Activated CD4-positive, alpha-beta memory T cell treated with anti-CD3 and anti-CD28 coated beads for 36 hours (primary cell): ENCODE measurements at places on chromosomes 2 and 18. TPM values are rescaled to one million over a fixed set of nuclear protein-coding genes. Genes with fewer than 3 reads are reported as not detected.

Gene UPP2
- not detected for total RNA-seq

Gene DCDC2C
- total RNA-seq = not detected

Gene ACKR3
- total RNA-seq = 1.2 TPM

Gene CRYGD
- total RNA-seq = not detected

Gene RTP5
- 0.12 TPM for total RNA-seq

Gene C2orf72
- 0.34 TPM for total RNA-seq

Gene RGPD4
- not detected for total RNA-seq

Gene LRRC30
- not detected for total RNA-seq

Gene OTX1
- total RNA-seq = not detected

GRCh38 chr18:49563701-49564517 lies 2.1 kb downstream of the LIPG start:
- no peak for DNase-seq

DNA sequence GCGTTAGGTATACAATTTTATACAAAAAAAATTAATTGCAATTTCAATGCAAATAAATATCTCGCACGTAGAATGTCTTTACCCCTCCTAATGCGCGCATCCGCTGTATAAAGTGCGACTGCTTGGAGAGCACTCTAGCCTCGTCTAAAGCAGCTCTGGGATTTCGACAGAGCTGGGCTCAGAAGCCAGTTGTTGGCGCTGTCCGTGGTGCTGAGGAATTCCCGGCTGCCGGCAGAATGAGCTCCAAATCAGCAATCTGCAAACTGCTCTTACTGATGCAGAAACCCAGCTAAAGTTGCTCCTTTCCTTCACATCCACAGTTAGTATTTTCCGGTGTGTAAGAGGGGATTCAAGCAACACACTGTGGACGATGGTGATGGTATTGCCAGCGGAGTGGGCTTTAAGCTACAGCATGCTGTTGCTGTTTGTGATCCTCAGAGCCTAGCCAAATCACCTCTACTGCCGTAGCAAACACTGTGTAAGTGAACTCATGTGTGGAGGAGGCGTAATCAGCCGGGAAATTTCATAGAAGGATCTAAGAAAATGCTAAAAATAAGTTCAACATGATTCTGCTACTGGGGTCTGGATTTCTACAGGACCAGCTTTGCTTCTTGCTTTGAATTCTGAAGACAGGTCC lies at the start of gene VWC2L:
VWC2L (plus strand) TSS at position 137 of the 637 bp plus-strand sequence. CDS start 3,140 bp downstream, outside the sequence.
- peak; percentile 44 for DNase-seq

- no peak for DNase-seq
Measured at GRCh38 chr2:121884511-121884921, 129.1 kb downstream of the TSN start.

- DNase-seq = no peak
Measured at GRCh38 chr18:7748251-7749007, 181.3 kb downstream of the PTPRM start.

GRCh38 chr2:99862566-99862965 lies 279.8 kb downstream of the AFF3 start:
- no peak for DNase-seq

GRCh38 chr2:109348671-109349502 lies 219.9 kb downstream of the SH3RF3 start:
- peak; percentile 57 for DNase-seq

DNA sequence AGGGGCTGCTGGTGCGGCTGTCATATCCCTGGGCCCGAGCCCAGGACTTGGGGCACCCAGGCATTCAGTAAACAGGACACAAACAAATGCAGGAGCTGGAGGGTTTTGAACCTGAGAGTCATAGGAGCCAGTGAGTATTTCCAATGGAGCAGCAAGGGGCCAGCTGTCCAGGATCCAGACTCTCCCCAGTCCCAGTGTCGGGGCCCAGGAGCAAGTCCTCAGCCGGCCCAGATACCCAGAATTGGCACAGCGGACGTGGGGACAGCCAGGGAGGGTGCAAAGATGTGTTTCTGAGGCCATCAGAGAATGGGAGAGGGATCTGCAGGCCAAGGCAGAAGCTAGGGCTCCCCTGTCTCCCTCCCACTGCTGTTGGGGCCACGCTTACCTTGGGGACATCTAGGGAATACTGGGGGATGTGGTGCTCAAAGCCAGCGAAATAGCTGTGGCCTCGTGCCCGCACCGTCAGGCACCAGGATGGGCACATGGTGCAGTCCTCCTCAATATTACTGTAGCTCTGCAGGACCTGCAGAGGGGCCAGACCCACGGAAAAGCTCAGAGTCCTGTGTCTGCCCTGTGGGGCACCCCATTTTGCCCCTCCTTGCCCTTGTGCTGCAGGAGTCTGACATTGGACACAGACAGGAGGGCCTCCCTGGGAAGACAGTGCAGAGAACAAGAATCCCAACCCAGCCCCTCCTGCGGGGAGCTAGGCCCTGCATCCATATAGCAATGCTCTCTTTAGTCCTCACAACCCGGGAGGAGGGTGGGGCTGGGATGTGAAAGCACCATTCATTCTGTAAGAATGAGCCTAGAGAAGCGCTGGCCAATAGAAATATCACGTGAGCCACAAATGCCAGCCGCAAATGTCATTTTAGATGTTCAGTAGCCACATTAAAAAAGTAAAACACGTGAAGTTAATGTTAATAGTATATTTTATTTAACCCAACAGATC lies 15.4 kb downstream of the CFAP65 start:
- DNase-seq = no peak

DNA sequence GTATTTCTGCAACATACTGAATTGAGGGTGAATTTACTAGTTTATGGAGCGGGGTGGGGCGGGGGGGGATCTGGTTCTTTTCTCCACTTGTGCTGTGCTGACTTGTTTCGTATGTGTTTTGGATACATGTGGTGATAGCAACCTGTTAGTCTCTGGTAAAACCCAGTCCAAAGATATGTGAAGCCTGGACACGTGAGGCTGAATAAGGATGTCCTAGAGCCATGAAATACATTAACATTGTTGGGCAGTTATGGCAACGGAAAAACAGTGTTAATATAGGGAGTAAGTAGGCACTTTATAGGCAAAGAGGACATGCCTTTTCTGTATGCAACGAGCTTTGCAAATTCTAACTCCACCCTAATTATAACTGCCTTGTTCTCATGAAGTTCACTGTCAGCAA lies 42.1 kb upstream of the NEMP2 start:
- DNase-seq = no peak

DNA sequence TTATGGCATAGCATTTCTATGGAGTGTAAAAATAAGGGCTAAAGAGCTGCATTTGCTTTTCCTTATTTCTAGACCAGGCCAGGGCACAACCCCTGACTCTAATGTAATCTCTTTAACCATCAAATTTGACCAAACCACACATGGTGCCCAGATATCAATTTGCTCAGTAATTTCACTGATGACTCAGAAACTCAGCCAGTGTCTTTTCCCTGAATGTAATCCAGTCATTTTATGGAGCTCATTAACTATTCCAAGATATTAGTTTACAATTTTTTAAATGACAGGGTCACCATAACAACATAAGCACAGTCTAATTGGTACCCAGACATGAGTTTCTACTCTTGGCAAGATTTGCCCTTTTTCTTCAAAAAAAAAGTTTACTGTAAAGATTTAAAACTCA lies 270.8 kb upstream of the AGAP1 start:
- DNase-seq = no peak

DNA sequence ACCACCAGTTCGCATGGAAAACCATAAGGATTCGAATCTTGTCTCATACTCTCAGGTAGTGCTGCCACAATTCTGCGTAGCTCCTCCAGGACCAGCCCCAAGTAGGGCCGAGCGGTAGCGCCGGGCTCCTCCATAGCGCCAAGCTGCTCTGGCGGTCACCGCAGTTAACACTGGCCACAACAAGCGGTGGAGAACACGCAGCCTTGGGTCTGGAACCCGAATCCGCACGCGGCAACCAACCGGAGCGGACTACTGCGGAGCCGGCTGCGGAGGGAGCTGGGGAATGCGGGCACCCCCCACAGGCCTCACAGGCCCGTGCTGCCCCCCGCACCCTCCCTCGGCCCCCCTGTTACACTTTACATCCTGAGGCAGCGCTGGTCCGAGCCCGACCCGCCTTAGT lies 531.5 kb downstream of the STK39 start:
- DNase-seq = no peak

- peak; percentile 8 for DNase-seq
Measured at GRCh38 chr2:241009191-241009590, 10.8 kb downstream of the SNED1 start.

GRCh38 chr18:3998698-3999333 lies 456.3 kb downstream of the DLGAP1 start:
- no peak for DNase-seq

GRCh38 chr18:53772293-53772692 lies 452.2 kb downstream of the MBD2 start:
- no peak for DNase-seq

GRCh38 chr2:235752846-235753245 lies 259.0 kb downstream of the AGAP1 start:
- no peak for DNase-seq

DNA sequence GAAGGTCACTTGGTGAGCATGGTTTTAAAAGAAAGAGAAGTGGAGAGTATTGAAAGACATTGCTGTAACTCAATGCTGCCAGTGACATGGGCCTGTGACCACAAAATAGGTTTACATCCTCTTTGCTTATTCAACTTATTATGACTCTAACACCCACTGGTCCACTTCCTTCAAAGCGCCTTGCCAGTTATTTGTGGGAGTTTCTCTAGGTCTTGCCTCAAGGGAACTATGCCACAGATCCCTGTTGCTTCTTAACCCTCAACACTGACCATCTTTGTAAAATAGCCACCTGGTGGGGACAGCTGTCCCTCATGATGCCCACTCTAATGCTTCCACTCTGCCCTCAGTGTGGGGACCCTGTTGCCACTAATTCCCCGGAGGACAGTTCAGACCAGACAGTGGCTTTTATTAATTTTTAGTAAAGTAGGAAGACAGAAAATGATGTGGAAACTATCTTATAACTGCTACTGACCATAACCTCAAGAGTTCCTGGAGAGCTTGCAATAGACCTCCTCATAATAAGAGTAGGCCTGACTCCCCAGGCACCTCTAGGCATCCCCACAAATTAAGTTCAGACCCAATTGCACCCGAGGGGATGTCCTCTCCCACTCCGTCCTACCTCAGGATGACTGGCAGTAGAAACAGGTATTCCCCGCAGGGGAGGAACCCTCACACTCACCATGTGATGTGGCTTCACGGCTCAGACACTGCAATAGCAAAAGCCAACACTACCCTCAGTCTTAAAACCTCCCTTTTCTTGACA lies 31.3 kb upstream of the SLC25A52 start:
- DNase-seq = no peak
